HepG2 (cell line): ENCODE measurements at places on chromosomes 1 and 21. TPM values are rescaled to one million over a fixed set of nuclear protein-coding genes. Genes with fewer than 3 reads are reported as not detected.

Gene PROK1
- polyA plus RNA-seq, result 0.07 TPM in 1 of 2 replicates, not detected in the other

Gene RIMS3
- polyA plus RNA-seq, result 2.1 and 3.4 TPM in 2 replicates

Gene MANEAL
- 20.8 and 24.2 TPM in 2 replicates for polyA plus RNA-seq

Gene MSH4
- 0.01 TPM in 2 replicates for polyA plus RNA-seq

Gene FCRL1
- not detected in 2 replicates for polyA plus RNA-seq

Gene TMEM269
- polyA plus RNA-seq, result 0.14 and 0.21 TPM in 2 replicates

Gene TTC34
- 0.11 and 0.13 TPM in 2 replicates for polyA plus RNA-seq

Gene FAM110D
- polyA plus RNA-seq, result not detected in 2 replicates

Gene S100A2
- polyA plus RNA-seq, result 1.2 and 1.4 TPM in 2 replicates

Gene ID3
- polyA plus RNA-seq, result 34.9 and 64.8 TPM in 2 replicates

Gene CELA3A
- 0.09 and 0.73 TPM in 2 replicates for polyA plus RNA-seq

- DNase-seq, result no peak
These were observed 42.9 kb downstream of the CAPZB start for GRCh38 chr1:19442154-19443096.

- DNase-seq, result peak; percentile 67
These were observed 25.5 kb upstream of the MTMR11 start for GRCh38 chr1:149962039-149962647.

GRCh38 chr1:246748006-246748405 is 23.8 kb downstream of the SCCPDH start:
- no peak for DNase-seq

DNA sequence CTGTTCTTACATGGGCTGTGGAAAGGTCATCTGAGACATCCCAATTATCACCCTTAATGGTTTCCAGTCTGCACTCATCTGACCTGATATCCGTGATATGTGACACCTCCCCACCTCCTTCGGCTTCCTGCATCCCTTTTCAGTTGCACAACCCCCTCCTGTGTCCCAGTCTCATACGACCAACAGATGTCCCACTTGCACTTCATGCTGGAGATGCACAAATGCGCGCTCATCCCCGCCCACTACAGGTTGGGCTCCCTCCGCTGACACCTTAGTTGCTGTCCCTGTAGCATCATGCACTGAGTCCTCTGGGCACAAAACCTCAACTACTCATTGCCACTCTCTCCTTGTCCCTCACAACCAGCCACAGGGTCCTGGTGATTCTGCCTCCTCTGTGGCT is 94.4 kb downstream of the MIS18A start:
- DNase-seq, result no peak

DNA sequence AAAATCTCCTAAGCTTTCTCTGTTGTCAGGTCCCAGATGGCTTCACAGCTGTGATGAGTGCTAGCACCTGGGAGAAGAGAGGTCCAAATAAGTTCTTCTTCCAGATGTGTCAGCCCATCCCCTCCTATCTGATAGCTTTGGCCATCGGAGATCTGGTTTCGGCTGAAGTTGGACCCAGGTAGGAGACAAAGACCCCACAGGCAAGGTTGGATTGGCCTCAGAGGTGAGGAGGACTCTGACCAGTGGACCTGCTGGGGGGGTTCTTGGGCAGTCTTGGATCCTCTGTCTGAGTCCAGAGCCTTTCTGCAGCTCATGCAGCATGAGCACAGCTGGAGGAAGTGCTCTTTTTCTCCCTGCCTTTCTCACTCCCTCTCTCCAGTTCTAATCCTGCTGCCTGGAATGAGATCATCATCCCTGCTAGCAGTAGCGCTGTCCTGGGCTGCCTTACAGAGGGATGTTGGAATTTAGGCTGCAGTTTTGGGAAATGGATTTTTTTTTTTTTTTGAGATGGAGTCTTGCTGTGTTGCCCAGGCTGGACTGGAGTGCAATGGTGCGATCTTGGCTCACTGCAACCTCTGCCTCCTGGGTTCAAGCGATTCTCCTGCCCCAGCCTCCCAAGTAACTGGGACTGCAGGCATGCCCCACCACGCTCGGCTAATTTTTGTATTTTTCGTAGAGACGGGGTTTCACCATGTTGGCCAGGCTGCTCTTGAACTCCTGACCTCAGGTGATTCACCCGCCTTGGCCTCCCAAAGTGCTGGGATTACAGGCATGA is 7.1 kb downstream of the RNPEP start:
- DNase-seq, result no peak

DNA sequence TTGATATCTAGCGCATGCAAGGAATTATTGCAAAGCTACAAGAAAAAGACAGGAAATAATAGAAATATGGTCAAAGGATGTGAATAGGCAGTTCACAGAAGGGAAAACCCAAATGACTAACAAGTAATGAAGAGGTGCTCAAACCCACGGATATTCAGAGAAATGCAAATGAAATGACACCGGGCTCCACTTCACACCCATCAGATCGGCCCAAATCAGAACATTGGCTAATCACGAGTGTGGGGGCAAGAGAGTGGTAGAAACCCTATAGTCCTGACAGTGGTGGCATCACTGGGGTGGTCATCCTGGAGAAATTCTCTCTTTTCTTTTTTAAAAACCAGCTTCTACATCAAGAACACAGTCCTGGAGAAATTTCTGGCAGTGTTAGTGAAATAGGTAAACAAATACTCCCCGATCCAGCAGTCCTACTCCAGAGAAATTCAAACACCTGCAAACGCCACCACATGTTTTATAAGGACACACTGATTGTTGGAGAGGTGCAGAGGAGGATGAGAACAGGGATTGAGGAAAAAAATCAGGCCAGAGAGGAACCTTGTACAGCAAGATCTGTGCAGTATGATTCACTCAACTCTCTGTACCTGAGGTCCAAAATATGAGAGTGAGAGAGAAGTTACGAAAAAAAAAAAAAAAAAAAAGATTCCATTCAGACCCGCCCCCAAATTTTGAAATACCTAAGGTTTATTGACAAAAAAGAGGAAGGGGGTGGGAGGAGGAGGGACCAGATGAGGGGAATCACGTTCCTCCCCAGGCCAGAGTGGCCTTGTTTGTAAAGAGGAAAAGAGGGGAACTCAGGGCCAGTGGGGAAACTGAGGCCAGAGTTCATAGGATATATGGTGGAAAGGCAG is 9.2 kb upstream of the TNFRSF1B start:
- DNase-seq, result peak; percentile 32

DNA sequence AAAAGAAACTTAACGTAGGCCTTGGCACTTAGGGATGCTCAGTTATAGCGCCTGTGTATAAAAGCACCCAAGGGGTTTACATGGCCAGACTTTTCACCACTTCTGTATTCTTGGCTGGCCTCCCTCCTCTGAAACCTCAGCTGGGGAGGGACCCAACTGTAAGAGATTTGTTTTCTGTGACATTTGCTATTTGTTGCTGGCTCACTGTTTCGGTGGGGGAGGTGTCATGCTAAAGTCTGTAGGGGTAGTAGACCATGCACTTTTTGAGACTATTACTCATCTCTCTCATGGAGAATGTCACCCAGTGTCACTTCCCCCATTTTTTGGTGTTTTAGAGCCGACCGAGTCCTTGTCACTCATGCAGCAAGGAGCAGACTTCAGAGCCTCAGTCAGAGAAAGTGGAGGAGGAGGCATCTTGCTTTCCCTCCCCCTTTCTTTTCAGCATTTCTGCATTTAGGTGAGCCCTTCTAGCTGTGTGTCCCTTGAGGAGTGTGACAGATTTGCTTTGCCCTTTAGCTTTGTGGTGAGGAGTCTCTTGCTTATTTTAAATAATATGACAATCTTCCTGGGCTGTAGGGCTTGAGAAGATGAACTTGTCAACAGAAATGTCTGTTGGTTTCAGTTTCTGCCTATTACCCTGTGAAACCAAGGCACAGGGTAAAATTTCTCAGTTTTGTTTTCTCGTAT is 160.1 kb downstream of the FASLG start:
- no peak for DNase-seq

GRCh38 chr1:118555638-118556037 is 370.6 kb upstream of the SPAG17 start:
- no peak for DNase-seq

GRCh38 chr21:14716761-14717396 is 170.8 kb upstream of the SAMSN1 start:
- DNase-seq, result no peak

GRCh38 chr1:174969977-174970376 is 29.8 kb upstream of the CACYBP start:
- DNase-seq, result no peak

- no peak for DNase-seq
These were observed 36.2 kb downstream of the TP73 start for GRCh38 chr1:3688356-3689137.

- no peak for DNase-seq
These were observed 31.8 kb downstream of the LRRC52 start for GRCh38 chr1:165575468-165576099.

- DNase-seq, result no peak
These were observed 99.0 kb upstream of the ADGRL4 start for GRCh38 chr1:79105500-79105899.

GRCh38 chr1:197252973-197253372 is 15.1 kb upstream of the CRB1 start:
- DNase-seq, result no peak

DNA sequence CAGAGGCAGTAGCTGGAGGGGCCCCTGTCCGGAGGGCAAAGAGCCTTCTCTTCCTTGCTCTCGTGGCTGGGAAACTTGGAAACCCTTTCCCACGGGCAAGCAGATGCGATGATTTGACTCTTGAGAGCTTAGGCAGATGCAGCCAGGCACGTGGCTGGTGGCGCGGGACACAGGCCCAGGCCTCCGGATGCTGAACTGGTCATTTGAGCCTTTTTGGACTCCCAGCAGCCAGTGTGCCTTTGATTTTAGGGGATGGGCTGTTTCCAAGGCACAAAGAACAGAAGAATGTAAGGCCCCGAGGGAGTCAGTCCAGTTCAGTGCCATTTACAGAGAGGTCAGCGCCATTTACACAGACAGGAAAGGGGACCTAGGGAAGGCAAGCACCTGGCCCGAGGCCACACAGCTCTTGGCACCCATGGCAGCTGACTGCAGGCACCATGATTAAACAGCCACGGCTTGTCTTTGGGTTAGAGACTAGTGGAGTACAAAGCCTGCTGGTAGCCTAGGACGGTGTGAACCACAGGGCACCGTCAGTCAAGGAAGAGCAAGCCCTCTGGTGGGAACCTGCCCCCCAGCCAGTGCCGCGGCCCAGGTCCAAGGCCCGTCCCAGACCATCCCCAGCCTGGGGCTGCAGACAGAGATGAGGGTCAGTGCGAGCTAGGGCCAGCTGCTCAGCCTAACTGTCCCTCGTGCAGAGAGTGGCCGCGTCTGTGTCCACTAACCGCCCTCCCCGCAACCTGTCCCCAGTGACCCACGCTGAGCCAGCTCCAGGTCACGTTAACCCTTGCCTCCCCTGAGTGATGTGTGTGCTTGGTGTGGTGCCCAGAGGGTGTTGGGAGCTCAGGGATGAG is 20.4 kb upstream of the CCDC27 start:
- DNase-seq, result no peak

DNA sequence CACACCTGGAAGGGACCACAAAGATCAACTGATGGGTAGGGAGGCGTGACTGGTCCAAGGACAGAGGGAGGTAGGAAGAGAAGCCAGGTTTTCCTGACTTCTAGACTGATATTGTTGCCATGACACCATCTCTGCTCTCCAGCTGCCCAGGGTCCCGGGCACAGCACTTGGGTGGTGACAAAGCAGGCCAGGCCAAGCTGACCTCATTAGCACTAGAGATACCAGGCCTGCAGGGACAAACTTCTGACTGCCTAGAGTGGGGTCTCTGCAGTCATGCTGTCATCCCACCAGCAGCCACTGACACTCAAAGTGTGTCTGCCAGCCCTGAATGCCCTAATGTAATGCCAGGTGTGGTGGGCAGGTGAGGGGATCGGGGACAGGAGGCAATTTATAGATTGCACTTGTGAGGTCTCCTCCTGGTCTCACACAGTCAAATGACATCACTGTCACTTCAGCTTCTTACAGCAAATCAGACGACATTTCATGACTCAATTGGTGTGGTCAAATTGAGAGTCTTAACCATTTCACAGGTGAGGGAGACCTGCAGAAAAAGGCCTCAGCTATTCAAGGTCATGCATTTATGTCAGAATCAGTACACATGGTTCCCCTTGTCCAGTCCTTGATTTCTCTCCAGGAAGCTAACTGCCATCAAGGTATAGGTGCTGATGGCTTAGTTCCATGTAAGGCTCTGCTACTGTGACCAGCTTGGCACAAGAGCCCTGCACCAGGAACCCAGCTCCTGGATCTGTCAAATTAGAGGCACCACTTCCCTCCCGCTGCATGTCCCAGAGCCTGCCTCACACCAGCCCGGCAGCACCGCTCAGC is 2.7 kb downstream of the SLC9A1 start:
- DNase-seq, result no peak
